ENCODE measurements at places on chromosomes 2 and 18.

GRCh38 chr2:188404341-188405004 is 112.8 kb downstream of the GULP1 start:
- no peak for DNase-seq

DNA sequence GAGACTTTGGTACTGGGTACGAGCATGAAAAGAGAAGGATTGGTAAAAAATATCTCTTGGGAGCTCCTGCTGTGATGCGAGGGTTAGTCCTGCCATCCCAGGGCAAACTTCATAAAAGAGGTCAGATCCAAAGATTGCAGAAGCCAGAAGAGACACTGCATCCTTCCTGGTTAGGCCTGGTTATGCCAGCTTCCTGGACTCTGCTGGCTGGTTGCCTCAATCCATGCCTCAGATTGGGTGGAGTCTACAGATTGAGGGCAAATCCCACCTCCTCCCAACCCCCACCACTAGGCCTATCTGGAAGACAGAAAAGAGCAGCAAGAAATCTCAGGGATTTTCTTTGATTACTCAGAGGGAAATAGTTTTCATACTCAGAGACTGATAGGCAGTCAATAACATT is 5.3 kb upstream of the ACADL start:
- DNase-seq = no peak

DNA sequence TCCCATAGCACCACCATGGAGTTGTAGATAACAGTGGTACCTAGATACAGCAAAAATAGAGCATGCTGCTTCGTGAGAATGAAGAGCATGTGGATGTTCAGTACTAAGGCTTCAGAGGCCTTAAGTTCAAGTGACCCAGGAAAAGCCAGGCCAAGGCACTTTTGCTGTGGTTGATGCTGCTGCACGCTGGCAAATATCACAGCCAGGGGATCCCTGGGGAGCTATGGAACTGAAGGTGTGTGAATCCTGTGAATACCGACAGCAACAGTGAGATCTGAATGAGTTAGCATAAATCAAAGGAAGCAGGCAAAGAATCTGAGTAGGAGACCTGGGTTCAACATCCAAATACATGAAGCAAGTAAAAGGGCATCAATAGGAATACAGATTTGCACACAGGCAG is 158.6 kb upstream of the THUMPD2 start:
- DNase-seq = no peak

- no peak for DNase-seq
These were observed 950.7 kb upstream of the FANCL start for GRCh38 chr2:59191781-59192180.

DNA sequence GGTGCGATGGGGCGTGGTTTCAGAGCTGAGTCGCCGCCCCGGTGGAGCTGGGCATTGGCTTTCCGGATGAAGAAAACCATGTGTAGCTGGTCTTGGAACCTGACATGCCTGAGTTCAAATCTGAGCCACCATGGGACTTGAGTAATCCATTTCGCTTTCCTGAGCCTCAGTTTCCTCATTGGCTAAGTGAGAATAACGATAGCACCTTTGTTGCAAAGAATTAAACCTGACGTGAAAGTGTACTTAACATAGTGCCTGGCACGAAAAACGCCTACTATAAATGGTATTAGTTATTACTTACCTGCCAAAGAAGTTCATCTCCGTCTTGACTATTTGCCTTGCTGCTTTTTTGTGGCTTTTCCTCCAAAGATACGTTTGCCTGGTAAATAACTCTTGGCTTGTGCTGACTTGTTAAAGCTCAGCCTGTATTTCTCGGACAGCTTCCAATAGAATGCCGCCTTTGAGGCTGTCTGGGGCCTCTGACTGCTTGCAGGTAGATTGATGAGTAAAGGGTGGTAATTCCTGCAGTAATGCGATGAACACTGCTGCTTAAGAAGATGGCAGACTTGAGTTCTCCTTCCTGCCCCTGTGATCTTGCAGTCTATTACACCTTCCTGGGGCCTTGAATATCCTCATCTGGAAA is 1.3 kb downstream of the CDCA7 start:
- DNase-seq = no peak

Data from neural crest cell (in vitro differentiated cells).